ENCODE measurements at places on chromosomes 11 and 22.
A peak's percentile ranks its signal among the peaks of the same experiment; 100 is the strongest.

DNA sequence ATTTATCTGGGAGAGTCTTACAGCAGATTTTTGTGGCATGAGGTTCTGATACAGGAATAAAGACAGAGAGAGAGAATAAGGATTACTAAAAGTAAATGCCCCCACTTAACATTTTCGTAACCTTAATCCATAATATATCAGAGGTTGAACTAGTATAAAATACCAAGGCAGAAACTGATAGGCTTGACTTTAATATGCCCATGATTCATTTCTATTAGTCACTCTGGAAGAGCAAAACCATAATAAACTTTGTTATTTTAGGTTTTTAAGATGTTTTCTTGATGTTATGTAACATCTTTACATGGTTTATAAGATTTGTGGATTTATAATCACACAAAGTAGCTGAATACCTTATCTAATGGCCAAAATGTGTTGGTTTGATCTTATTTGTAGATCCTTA lies 19.1 kb downstream of the GUCY1A2 start:
- DNase-seq: no peak

- no peak for DNase-seq
Observed at GRCh38 chr11:24344222-24344621, 152.6 kb upstream of the LUZP2 start.

GRCh38 chr11:103609117-103610066 lies 427.0 kb upstream of the DDI1 start:
- DNase-seq: peak; percentile 93

GRCh38 chr11:75165721-75166120 lies 14.8 kb downstream of the SLCO2B1 start:
- DNase-seq: no peak

DNA sequence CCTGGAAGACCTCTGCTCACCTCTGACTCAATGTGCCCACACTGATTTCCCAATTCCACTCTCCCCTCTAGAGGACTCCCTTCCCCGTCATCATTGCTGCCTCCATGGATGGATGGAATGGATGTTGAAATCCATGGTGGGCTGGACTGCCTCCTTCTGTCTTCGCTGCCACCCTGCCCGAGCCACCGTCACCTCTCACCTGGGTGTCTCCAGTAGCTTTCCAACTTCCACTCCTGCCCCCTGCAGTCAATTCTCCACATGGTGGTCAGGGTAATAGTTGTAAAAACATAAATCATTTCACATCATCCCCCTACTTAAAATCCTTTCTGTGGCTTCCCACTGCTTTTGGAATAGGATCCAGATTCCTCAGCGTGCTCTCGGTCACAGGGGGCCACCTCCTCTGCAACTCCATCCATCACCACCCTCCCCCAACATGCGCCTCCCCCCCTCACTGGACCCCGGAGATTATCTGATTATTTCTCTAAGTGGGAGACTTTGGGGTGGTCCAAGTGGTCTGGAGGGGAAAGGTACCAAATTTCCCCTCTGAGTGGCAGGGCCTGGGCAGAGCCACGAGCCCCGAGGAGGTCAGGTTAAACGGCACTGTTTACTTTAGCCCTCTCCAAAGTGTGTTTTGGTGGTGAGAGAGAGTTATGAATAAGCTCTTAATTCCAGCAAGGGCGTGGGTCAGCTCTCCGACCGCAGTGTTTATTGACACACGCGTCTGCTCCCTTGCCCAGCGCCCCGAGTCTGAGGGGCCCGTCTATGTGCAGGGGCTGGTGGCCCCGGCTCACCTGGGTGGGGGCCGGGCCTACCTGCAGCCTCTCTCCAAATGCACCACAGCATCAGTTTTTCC lies 313.7 kb downstream of the MN1 start:
- DNase-seq: peak; percentile 65

DNA sequence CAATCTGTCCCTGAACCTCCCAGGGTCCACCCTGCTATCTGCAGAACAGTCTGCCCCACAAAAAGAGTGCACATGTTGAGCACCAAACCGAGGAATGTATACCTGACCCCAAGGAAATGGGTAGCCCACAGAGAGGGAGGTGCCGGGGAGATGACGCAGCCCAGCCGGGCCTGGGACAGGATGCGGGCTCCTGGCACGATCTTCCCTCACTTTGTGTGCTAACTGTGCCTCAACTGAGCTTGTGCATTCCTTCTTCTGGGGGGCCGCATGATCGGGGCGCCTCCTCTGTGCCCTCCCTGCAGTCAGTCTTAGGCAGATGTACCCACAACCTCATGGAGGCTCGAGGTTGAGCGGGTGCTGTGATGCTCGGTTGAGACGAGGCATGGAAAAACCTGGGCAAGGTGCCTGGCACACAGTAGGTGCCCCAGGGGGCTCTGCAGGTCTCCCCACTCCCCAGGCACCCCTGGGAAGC lies 2.4 kb downstream of the GAS2L1 start:
- peak; percentile 44 for DNase-seq

DNA sequence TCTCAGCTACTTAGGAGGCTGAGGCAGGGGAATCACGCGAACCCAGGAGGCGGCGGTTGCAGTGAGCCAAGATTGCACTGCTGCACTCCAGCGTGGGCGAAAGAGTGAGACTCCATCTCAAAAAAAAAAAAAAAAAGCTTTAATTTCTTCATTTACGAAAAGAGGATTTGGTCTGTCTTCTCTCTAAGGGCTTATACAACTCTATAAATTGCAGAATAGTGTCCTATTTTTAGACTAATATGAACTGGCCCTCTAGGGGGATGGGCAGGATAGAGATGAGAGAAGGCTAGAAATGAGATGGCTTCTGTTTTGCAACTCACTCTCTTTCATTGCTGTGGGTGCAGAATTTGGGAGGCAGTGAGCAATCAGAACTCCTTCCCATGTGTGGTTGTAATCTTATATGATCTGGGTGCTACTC lies 11.3 kb downstream of the MAML2 start:
- no peak for DNase-seq

DNA sequence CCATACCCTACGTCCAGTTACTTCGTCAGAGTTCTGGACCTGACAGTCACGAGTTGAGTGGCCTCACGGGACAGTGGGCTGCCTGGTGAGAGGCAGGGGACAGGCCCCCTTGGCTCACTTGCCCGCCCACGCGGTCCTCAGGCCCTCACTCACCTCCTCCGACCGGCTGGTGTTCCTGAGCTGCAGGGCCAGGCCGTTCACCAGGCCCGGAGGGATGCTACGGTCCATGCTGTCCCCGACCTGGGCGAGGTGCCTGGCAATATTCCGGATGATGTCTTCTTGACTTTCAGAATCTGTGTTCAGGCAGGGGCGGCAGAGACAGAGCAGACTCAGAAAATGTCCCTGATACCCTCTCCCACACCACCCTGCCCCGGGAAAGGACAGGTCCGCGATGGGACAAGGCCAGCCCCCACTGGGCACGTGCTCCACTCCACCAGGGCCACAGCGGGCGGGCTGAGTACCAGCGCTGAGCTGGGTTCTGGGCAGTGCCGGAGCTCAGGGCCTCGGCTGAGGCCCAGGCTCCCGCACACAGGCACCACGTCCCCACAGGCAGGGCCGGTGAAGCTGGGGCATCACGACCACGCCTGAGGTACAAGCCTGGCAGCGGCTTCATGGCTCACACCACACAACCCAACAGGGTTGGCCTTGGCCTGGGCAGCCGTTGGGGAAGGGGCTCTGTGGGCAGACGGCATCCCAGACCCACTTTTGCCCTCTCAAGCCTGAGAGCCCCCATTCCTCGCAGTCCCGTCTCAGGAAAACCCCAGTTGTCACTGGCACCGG lies 34.9 kb downstream of the BID start:
- no peak for DNase-seq

DNA sequence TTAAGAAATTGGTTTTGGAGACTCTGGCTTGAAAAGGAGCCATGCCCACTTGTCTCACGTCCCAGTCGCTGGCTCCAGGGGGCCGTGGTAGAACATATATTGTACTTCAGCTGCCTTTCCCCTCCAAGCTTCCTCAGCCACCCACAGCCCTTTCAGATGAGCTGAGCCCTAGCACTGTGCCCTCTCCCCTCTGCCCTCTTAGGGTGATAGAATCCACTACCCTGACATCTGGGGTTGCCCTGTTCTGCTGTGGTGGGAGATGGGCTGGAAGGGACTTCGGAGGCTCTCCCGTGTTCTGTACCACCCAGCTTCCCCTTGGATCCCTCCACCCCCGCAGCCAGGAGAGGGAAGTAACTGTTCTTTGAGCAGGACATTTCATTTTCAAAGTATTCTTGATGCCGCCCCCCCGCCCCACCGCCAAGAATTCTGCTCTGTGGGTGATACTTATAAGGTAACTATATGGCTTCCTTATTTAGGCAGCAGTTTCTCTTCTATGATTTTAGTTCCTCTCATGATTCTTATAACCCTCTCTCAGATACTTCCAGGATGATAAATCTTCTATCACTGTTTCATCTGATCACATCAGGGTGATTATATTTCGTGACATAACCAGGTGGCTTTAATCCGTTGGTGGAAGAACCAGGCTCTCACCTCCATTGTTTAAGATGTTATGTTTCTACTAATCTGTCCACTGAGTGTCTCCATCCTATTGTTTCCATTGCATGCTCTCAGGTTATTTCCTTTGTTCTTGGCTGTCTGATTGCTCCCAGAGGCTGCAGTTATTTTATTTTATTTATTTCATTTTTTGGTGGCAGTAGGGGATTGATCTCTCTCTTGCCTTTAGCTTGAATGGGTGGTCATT lies 24.1 kb downstream of the ZBTB16 start:
- DNase-seq: no peak

All from fibroblast of villous mesenchyme (primary cell).